ENCODE measurements at places on chromosomes 11 and 22.

- DNase-seq, result peak; percentile 70
These were observed 1.8 kb downstream of the SIK3 start for GRCh38 chr11:117096201-117096991.

GRCh38 chr11:82996966-82997606 is 74.6 kb downstream of the RAB30 start:
- no peak for DNase-seq

GRCh38 chr11:10823152-10823579 is 14.4 kb upstream of the EIF4G2 start:
- no peak for DNase-seq

DNA sequence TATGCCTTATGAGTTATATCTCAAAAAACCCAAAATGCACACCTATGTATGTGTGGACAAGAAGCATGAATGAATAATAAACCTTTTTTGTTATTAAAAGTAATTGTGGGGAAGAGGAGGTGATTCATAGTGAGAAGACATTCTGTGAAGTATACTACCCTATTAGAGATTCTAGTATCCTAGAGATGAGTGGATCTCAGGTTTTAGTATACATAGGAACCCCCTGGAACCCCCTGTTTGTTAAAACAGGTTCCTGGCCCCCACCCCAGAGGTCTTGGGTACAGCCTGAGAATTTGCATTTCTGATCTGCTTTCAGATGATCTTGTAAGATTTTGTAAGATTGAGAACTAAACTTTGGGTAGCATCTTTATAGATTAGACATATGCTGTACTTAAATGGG is 17.5 kb downstream of the NUCB2 start:
- DNase-seq, result no peak

DNA sequence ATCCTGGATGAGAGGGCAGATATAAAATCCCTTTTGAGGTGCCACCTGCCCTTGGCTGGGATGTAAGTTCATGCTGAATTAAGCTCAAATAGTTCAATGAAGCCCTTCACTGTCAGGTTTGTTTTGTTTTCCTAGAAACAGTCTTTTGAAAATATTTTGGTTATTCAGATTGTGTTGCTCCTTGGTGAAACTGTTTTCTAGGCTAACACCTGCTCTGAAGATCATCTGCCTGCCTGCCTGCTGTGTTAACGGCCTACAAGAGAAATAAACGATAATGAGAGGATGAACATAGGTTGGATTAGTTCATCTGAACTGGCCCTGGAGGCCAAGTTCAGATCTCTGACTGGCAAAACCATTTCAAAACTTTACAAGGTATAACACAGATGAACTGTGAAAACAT is 67.4 kb downstream of the ZBTB44 start:
- no peak for DNase-seq

GRCh38 chr11:76825726-76826396 is 34.9 kb upstream of the ACER3 start:
- no peak for DNase-seq

- DNase-seq, result no peak
These were observed 6.9 kb downstream of the OSBPL5 start for GRCh38 chr11:3158131-3158591.

DNA sequence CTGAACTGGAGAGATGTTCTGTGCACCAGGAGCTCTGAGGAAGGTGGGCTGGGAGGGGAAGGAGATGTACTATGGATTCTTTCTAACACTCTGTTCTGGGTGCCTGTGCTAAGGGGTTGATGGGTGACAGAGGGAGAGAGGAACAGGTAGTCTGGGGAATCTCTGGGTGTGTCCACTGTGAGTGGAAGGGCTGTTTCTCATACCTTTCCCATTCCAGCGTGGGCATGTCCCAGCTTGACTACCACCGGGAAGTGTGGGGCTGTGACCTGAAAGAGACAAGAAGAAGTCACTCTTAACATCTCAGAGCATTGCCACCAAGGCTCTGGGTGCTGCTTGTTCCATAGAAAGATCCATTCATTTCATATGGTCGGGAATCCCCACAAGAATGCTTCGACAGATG is 121.9 kb downstream of the FBXO7 start:
- DNase-seq, result no peak

- DNase-seq, result no peak
These were observed 96.7 kb upstream of the CD44 start for GRCh38 chr11:35042224-35042623.

DNA sequence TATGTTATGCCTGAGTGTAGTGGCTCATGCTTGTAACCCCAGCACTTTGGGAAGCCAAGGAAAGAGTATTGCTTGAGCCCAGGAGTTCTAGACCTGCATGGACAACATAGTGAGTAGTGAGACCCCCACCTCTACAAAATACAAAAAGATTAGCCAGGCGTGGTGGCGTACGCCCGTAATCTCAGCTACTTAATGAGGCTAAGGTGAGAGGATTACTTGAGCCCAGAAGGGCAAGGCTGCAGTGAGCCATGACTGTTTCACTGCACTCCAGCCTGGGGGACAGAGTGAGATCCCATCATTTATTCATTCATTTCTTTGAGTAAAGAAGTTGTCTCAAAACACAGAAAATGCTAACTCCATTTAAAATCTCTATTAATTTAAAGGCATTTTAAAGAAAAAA is 1061.6 kb downstream of the JRKL start:
- DNase-seq, result no peak

DNA sequence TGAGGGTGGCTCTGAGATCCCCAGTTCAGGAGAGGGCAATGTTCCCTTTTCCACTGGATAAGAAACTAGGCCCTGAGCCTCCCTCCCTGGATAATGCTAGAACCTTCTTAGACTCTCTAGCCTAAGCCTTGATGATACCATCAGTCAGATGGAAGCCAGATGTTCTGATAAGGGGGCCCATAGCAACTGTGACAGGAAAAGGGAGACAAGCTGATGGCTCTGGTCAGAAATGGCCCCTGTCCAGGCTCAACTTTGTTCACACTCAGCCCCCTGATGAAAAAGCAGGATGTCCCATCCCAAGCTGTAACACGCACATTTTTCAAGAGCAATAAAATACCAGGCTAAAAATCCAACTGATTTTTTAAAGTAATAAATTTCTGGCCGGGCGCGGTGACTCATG is 7.2 kb upstream of the OAF start:
- DNase-seq, result no peak

GRCh38 chr11:20362481-20362880 is 1.0 kb upstream of the HTATIP2 start:
- no peak for DNase-seq

GRCh38 chr11:116478205-116478604 is 294.6 kb downstream of the BUD13 start:
- DNase-seq, result no peak

- DNase-seq, result no peak
These were observed 110.0 kb upstream of the KIRREL3 start for GRCh38 chr11:127110542-127110941.

- no peak for DNase-seq
These were observed 140.9 kb upstream of the MTNR1B start for GRCh38 chr11:92828556-92828955.

- DNase-seq, result no peak
These were observed 184.3 kb downstream of the OPCML start for GRCh38 chr11:133347988-133348387.

DNA sequence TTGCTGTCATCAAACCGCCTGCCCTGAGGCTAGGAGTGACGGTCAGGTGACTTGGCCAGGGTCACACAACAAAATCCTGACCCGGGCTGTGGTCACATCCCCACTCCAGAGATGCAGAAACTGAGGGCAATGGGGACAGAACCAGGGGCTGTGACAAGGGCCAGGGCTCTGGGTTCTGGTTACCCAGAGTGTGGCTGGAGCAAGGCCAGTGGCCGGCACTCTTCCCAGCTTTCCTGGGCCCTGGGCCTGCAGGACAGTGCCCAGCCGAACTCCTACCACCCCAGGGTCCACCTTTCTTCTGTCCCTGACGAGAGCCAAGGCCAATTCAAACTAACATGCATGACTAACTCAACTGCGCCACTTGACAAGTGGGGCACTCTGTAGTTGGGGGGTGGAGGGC is 35.9 kb downstream of the ARVCF start:
- DNase-seq, result no peak

- DNase-seq, result no peak
These were observed 142.0 kb downstream of the SLC17A6 start for GRCh38 chr11:22479971-22480720.

DNA sequence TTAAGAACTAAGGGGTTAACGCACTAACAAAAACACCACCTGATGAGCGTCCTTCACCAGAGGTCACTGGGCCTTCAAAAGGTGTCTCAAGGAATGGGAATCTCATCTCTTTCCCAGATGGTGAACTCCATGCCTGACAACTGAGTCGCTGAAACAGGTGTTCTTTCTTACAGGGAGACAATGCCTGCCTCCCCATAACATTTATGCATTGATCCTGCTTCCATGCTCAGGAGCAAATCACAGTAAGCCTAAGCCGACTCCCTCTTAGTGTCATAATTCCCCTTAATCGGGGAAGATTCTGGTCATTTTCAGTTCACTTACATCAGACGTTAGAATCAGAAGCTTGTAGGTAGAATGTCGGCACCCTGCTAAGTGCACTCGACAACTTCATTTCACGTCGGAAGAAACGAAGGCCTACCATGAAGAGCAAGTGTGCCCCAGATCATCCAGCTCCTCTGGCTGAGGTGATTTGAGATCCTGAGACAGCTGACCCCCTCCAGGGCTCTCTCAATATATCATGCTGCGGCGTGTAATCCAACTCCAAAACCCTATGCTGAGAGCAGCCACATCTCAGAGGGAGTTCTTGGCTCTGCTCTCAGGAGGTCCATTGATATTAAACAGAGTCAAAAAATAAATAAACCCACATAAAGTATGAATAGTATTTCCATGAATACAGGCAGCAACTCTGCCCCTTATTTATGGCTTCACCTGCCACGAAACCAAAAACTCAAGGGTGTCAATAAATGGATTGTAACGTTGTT is 163.1 kb downstream of the LARGE1 start:
- no peak for DNase-seq

- no peak for DNase-seq
These were observed 228.6 kb upstream of the DDI1 start for GRCh38 chr11:103807806-103808205.

DNA sequence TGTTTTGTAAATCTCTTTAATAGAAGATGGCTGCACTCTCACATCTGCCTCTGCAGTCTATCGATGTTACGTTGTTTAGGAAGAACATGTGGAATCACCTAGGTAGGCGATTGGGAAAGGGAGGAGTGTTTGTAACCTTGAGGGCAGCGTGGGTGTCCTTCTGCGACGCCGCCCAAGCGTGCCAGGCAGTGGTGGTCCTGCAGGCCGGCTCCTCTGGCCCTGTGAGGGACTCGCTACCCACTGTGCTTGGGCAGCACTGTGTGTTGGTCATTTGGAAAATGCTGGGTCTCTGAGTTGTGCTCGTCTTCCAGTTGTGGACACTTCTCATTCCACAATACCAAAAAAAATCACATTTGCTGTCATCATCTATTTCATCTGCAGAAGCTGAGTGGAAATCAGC is 29.1 kb downstream of the CTTN start:
- DNase-seq, result no peak

GRCh38 chr11:70397336-70397982 is 870 bp upstream of the CTTN start:
- no peak for DNase-seq

- DNase-seq, result no peak
These were observed 116.1 kb downstream of the ATXN10 start for GRCh38 chr22:45787759-45788158.

DNA sequence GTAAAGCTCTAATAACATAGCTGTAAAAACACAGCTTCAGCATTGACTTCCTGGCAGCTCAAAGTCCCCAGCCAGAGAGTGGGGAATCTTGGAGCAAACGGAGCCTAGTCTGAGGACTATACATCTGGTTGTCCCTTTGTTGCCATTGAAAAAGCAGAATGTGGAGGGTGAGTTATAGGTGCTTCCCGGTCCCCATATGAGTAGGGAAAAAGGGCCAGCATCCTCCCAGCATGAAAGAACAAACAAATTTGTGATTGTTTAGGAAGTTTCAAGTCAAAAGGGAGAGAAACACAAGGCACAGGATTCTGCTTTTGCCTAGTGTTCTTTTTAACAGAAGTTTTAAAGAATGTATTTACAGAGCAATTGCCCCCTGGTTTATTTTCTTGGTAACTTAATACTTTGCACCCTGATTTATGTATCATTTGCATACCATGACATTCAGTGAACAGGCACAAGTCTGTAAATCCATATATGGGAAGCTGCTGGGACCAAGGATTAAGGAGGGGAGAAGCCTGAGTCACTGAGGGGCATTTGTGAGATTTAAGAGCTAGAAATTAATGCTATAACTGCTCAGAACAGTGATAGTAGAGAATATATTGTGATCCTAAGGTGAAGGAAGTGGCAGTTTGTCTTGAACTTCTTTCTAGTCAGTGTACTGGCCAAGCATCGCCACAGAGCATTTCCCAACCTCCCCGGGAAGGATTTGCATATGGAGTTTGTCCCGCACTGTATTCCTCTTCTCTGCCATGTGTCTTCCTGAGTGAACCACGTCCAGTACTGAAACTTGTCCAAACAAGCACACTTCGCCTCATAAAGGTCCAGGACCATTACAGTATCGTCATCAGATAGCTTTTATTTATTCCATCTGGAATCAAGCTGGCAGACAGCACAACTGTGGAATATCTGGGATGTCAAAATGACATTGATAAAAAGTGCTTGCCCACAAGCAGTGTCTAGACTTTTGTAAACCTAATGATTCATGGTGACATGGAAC is 103.0 kb downstream of the DBX1 start:
- no peak for DNase-seq
